ENCODE measurements at places on chromosomes 12 and 14.

DNA sequence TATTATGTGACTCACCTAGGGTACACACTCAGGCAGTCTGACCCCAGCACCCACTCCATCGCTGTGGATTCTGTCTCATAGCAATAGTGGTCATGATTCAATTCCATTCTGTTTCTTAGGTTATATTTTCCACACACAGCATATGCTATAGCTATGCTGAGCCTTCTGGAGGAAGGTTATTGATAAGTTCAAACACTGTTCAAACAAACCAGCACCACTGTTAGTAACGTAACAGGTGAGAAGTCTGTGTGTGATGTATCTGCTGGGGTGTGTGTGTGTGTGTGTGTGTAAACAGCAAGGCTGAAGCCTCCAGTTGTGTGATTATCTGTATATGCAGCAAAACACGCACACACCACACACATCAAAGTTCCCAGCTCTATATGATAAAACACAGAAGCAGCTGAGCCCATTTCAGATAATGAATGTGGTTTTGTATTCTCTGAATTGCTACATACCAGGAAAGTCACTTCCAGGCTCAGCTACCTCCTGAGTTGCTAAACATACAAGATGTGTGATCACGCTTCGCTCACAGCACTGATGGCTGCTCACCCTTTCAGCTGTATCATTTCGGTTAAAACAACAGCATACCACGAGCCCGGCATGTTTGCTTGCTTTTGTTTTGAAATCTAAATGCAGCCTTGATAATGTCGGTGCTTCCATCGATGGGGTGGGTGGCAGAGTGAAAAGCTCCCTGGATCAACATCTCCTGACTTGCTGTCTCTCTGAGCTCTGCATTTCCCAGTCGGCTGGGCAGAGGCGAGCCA is 6.8 kb upstream of the SYNE3 start:
- DNase-seq: peak; percentile 54

DNA sequence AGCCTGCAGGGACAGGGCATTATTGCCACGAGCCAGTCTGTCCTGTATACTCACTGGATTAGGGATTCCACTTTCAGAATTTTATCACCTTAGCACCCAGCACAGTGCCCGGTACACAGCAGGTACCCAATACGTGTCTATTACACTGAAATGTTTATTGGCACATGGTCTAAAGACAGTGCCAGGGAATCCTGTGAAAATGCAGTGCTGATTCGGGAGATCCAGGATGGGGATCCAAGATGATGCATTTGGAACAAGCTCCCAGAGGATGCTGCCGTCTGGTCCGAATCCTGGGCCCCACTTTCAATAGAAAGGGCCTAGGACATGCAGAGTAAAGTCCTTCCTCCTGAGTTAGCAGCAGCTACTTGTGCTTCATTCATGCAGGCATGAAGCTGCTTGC is 230.7 kb downstream of the CACNA1C start:
- DNase-seq: no peak

- no peak for DNase-seq
These were observed 28.4 kb upstream of the AP4S1 start for GRCh38 chr14:30996892-30997659.

GRCh38 chr12:68573406-68573805 is 37.3 kb upstream of the RAP1B start:
- no peak for DNase-seq

DNA sequence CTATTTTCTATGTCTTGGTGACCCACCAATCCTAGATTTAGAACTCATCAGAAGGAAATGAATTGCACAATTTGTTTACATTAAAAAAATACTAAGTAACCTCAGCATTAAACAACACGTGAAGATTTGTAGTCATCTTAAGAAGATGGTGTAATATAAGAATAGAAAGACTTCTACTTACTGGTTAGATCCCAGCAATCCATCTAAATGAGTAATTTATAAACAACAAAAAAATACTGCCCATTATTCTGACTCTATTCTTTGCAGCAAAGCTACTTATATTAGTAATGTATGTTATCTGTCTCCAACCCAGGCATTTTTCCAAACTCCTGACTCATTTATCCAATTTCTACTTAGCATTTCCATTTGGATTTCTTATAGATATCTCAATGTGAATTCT is 67.8 kb downstream of the CD163L1 start:
- DNase-seq: no peak

- DNase-seq: no peak
These were observed 21.3 kb downstream of the ANO2 start for GRCh38 chr12:5923751-5924150.

DNA sequence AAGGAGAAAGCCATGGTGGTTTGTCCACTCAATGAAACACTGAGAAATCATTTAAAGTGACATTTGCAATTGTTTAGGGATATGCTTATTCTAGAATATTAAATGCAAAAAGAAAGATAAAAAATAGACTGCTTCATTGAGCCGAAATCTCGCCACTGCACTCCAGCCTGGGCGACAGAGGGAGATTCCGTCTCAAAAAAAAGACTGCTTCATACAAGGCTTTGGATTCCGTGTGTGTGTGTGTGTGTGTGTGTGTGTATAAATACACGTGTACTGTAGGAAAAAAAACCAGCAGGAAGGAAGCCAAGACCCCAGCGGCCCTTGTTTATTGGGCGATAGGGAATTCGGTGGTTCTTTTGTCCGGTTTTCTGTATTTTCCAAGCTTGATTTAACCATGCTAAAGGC is 3.2 kb upstream of the ZNF839 start:
- DNase-seq: no peak

DNA sequence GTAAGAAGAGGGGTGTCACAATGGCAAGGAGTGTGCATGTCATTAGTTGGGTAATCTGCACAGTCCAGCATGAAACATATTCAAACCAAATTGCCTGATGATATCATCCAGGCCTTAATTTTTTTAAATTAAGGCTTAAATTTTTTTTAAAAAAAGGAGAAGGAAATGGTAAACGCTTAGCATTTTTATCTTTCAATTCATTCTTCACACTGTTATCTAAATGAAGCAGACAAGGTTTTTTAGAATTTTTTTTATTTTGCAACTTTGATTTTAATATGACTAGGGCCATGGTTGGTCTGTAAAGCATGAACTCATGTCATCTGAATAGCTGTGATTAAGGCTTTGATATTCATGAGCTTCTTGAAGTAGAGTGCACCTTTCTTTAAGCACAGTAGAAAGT is 362.5 kb downstream of the SYT1 start:
- DNase-seq: no peak

DNA sequence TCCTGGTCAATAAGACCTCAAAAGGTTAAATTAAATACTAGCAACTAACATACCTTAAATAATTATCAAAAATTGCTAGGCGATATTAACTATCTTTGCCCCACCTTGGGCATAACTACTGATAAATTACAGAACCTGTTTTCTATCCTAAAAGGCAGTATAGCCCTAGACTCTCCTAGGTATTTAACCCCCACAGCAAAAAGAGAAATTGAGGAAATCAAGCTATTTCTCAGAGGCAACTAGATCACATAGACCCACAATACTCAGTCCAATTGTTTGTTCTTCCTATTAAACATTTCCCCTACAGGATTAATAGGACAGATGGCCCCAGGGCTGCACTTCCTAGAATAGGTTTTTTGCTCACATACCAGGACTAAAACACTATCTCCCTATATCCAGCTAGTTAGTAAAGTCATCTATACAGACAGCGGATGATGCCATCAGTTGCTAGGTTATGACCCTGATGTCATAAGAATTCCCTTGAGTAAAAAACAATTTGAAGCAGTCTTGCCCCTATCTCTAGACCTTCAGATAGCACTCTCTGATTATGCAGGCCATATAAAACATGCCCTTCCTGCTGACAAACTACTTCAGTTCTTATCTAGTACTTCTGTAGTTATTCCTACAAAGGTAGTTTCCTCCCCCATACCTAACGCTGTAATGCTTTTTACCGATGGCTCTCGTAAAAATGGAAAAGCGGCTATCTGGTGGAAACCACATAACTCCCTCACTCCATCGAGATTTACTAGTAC is 118.4 kb downstream of the PPHLN1 start:
- no peak for DNase-seq

DNA sequence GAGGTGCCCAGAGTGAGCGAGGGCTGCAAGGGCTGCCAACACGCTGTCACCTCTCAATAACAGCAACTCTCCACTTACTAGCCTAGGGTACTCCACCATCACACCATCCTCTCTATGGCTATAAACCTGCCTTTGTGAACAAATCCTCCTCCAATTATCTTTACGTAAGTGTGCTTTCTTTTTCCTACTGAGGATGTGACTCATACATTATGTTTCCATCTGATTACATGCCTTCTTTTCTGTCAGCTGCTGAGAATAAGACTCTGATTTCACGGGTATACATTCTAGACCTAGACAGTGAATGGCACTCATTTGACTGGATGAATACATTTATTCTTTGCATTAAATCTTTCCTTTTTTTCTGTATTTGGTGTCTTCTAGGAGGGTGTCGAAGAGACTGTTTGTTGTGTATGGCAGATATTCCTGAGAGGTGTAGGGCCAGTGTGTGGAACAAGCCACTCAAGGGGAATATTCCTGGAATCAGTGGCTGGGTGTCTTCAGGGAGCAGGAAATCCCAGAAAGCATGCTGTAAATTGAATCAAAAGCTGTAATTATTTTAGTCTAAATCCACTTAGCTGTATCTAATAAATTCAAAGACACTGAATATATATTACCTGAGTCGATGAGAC is 327.3 kb upstream of the TMTC1 start:
- DNase-seq: no peak

- DNase-seq: peak; percentile 55
These were observed 3.3 kb downstream of the ARHGAP9 start for GRCh38 chr12:57476162-57476992.

DNA sequence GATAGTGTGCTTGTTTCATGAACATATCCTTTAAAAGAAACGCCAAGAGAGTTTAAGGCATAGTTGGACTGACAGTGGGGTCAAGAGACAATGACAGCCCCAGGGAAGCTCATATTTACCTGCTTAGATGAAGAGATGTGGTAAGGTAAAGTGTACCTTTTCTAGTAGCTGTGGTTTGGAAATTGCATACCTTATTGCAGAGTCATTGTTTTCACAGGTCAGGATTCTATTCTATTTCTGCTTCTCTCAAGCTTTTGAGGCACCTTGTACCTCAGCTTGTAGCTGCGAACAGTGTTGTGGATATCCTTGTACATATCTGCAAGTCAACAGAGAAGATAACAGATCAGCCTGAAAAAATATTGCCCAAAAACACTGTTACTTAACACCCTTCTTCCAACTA is 47.7 kb downstream of the ATP6V1D start:
- DNase-seq: no peak

Measured in stimulated activated CD4-positive, alpha-beta T cell treated with anti-CD3 and anti-CD28 coated beads, TNF-alpha, amount 100 ng/mL, for 24 hours (primary cell).